ENCODE measurements at places on chromosomes 6 and 20.
A peak's percentile ranks its signal among the peaks of the same experiment; 100 is the strongest.

DNA sequence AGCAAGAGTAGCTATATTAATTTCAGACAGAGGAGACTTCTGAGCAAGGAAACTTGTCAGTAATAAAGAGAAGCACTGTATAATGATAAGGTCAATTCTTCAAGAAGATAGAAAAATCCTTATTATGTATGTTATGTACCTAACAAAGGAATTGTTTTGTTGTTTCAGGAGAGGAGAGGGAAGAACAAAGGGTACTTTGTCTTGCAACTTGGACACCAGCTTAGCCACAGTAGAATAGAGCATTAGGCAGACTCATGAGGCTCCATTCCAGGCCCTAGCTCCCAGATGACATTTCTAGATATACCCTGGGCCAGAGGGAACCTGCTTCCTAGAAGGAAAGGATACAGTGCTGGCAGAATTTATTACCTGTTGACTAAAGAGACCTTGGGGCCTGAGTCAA lies 6.5 kb upstream of the NUS1 start:
- no peak for DNase-seq

DNA sequence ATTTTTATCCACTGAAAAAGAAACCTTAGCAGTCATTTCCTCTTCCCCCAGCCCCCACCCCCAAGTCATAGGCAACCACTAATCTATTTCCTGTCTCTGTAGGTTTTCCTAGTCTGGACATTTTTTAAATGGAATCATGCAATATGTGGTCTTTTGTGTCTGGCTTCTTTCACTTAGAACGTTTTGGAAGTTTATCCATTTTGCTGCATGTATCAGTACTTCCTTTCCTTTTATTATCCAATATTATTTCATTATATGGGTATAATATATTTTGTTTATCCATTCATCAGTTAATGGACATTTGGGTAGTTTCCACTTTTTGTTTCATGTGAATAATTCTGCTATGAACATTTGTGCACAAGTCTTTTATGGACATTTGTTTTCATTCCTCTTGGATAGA lies 99.3 kb upstream of the BMP5 start:
- no peak for DNase-seq

GRCh38 chr20:6115221-6115895 lies 7.5 kb downstream of the FERMT1 start:
- DNase-seq, result no peak

- no peak for DNase-seq
Measured at GRCh38 chr6:7727086-7727945, 1.4 kb downstream of the BMP6 start.

- DNase-seq, result no peak
Measured at GRCh38 chr20:1177680-1178079, 7.1 kb downstream of the TMEM74B start.

GRCh38 chr6:139257821-139258398 lies 33.9 kb downstream of the TXLNB start:
- DNase-seq, result no peak

DNA sequence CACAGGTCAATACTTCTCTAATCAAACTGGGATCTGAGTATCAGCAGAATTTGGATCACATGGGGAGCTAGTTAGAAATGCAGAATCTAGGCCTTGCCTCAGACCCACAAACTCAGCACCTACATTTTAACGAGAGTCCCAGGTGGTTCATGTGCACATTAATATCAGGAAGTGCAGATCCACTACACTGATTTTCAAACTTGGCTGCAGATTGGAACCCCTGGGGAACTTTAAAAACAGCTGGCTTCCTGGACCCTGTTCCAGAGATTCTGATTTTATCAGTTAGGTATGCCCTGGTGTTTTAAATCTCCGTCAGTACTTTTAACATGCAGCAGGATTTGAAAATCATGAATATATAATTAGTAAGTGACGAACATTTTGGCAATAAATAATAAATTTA lies 1.9 kb upstream of the CST8 start:
- DNase-seq, result no peak

DNA sequence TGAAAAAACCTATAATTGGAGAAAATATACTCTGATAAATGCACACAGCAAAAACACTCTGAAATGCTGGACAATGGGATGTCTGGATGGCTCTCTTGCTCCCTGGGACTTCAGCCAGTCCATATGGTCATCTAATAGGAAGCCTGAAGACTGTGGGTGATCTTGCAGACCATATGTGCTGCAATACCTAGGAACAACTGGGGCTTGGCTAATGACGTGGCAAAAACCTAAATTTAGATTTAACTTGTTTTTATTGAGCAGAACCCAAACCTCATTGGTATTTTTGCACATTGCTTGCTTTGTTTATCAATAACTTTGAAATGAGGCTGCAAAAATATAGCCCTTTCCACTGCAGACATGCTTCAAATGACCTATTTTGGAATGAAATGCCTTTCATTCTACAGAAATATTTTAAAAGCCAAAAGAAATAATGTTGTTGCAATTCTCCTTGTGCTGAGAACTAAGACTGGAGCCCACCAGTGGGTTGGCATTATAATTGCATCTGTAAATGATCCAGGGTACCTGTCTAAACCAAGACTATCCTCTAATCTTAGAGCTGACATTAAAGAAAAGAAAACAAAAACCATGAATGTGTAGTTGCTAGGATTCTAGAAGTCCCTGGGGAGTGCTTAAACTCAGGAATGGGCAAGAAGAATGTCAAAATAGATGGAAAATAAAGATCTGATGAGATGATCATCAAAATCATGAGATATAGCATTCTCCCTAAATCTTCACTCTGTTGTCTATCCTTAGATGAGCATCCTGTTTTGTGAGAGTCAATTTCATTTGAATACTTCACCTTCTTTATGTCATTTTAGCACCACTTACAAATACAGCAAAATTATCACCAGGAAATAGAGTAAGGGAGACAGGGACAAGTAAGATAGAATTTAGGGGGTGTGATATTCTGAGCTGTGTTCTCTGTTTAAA lies 152.1 kb upstream of the RIMS1 start:
- no peak for DNase-seq

- DNase-seq, result no peak
Measured at GRCh38 chr6:110490110-110490509, 13.7 kb upstream of the SLC22A16 start.

DNA sequence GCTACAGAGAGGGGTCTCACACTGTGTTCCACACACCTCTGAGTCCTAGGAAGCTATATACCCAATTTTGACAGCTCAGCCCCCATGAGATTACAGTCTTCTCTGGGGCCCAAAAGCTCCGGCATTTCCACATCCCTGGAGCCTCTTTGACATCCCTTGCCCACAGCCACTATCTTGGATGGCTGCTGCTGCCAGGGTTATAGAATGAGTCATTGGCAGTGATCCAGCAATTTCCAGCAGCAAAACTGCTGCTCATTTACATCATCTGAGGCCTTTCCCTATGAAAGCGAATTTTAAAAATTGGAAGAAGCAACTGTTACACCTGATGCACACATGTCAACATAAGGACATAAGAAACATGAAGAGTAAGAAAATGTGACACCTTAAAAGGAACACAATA lies 590.7 kb downstream of the MEI4 start:
- DNase-seq, result no peak

GRCh38 chr6:40962241-40962640 lies 76.8 kb downstream of the UNC5CL start:
- DNase-seq, result peak; percentile 7

DNA sequence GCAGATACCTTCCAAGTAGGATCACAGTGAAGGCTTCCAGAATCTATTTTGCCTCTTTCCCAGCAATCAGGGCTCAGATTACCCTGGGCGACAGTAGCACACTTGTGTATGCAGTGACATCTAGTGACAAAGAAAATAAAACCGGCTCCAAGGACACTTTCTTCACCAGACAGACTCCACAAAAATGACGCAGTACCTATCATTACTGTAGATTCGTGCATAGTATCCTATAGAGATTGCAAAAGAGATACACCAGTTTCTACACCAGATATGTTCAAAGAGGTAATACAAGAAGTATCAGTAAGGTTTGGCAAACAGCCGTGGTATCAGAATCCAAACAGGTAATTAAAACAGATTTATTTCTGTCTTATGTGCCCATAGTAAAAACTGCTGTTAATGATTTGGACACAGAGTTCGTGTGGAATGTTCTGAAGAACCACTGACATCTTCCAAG lies 600.4 kb upstream of the JAG1 start:
- no peak for DNase-seq

GRCh38 chr6:1263850-1264377 lies 48.0 kb upstream of the FOXQ1 start:
- no peak for DNase-seq

- DNase-seq, result no peak
Measured at GRCh38 chr6:137013738-137014602, 30.8 kb downstream of the IL20RA start.

All from stimulated activated CD4-positive, alpha-beta T cell treated with anti-CD3 and anti-CD28 coated beads, Interleukin-12 subunit alpha, Interleukin-12 subunit beta, amount 100 ng/mL, for 48 hours (primary cell).